Large intestine (tissue), 12 donors: ENCODE measurements at places on chromosomes 2 and 18.

- no peak for DNase-seq
Measured at GRCh38 chr2:133409581-133410285, 158.5 kb downstream of the NCKAP5 start.

DNA sequence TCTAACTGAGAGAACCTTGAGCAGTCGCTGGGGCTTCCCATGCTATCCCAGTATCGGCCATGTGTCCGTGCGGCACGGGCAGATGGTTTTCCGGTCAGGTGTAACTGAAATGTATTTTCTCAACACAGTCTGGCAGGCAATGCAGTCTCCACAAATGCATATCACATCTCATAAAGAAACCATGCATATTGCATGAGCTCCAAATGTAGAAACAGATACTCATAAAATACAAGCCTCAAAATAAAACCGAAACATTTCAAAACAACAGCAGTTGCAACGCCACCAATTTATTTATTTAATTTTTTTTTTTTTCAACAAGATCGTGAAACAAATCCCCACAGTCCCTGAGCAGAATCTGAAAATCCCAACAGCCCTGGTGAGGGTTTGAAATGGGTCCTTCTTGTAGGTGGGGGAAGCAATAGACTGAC lies 299.4 kb downstream of the LPIN1 start:
- DNase-seq: no peak

DNA sequence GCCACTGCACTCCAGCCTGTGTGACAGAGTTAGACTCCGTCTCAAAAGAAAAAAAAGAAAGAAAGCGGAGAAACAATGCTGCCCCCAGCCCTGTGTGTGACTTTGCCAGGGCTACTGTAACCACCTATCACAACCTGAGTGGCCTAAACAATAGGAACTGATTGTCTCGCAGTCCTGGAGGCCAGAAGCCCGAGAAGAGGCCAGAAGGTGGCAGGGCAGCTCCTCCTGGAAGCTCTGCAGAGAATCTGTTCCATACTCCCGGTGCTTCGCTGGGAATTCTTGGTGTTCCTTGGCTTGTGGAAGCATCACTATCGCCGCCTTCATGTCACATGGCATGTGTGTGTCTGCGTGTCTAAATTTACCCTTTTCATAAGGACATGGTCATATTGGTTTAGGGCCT lies 14.4 kb upstream of the RAB17 start:
- DNase-seq: no peak

GRCh38 chr2:12087175-12087574 lies 340.7 kb downstream of the LPIN1 start:
- DNase-seq: no peak

- no peak for DNase-seq
Measured at GRCh38 chr2:240328526-240328925, 106.9 kb upstream of the GPC1 start.

DNA sequence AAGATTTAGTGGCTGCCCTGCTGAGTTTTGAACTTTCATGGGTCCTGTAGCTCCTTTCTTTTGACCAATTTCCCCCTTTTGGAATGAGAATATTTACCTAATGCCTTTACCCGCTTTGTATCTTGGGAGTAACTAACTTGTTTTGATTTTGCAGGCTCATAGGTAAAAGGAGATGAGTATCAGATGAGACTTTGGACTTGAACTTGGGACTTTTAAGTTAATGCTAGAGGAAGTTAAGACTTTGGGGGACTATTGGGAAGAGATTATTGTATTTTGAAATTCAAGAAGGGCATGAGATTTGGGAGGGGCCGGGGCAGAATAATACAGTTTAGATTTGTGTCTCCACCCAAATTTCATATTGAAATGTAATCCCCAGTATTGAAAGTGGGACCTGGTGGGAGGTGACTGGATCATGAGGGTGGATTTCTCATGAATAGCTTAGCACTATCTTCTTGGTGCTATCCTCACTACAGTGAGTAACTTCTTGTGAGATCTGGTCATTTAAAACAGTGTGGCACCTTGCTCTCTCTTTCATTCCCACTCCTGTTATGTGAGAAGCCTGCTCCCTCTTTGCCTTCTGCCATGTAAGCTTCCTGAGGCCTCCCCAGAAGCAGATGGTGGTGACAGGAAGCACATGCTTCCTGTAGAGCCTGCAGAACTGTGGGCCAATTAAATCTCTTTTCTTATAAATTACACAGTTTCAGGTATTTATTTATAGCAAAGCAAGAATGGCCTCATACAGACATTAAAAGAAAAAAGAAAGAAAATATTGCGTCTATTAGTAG lies 6.1 kb downstream of the ADI1 start:
- no peak for DNase-seq

- DNase-seq: peak; percentile 73
Measured at GRCh38 chr18:48455555-48456478, 46.6 kb upstream of the ZBTB7C start.

GRCh38 chr18:76806301-76806700 lies 16.1 kb upstream of the ZNF236 start:
- DNase-seq: no peak

- peak; percentile 68 for DNase-seq
Measured at GRCh38 chr2:42492691-42493467, 903 bp downstream of the KCNG3 start.

DNA sequence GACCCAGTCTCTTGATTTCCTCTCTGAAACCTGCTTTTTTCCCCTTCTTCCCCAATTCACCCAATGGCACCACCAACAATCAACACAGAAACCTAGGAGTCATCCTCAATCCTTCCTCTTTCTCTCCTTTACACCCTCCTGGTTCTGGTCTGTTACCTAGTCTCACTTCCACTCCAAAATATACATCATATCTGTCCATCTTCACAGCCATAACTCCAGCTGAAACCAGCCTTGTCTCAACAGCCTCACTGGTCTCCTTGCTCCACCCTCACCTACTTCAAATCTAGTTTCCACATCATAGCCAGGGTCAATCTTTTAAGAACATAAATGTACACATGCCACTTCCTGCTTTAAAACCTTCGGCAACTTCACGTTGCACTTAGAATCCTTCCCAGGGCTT lies 11.8 kb upstream of the TWSG1 start:
- no peak for DNase-seq

- no peak for DNase-seq
Measured at GRCh38 chr2:130827502-130828251, 9.0 kb upstream of the ARHGEF4 start.

- DNase-seq: no peak
Measured at GRCh38 chr2:108034843-108035242, 48.5 kb downstream of the SLC5A7 start.

- DNase-seq: peak; percentile 88
Measured at GRCh38 chr2:196079052-196079451, 10.4 kb upstream of the DNAH7 start.

GRCh38 chr2:106140913-106141312 lies 53.2 kb downstream of the UXS1 start:
- no peak for DNase-seq

DNA sequence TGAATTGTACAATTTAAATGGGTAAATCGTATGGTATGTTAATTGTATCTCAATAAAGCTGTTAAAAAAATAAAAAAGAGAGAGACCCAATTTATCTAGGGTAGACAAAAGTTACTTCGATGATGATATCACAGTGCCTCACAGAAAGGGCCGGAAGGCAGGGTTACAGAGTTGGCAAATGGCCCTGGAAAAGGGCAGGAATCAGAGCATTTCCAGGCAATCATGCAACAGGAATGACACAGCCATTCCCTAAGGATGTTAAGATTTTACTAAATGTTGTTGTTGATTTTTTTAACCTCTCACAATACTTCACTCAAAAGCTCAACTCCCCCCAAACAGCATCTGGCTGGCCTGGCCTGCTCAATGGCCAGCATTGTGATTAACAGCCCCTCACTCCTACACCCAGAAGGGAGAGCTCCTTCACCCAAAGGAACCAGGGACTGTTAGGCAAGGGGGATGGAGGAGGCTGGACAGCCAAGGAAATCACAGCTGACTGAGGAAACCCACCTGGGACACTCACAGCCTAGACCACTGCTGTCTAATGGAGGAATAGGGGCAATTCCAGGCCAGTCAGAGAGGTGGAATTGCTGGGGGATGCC lies 7.7 kb upstream of the SP100 start:
- no peak for DNase-seq

GRCh38 chr2:149223472-149224095 lies 106.8 kb upstream of the LYPD6 start:
- no peak for DNase-seq

- DNase-seq: no peak
Measured at GRCh38 chr2:185188656-185189055, 549.9 kb upstream of the FSIP2 start.

DNA sequence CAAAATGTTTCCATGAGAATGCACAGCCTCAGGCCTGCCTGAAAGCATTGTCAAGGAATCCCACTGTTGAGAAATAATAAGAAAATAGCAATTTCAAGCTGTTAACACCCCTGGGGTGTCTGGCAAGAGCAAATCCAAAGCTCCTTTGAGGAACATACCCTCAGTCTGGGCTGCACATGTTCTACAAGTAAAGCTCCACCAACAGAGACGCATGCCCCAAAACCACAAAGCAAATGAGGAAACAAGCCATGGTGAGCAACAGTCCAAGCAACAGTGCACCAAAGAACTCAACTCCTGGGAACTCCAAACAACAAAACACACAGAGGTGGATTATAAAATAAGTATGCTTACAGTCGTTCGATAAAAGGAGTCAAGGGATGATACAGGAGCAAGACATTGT lies 40.3 kb downstream of the CYP27C1 start:
- DNase-seq: no peak

DNA sequence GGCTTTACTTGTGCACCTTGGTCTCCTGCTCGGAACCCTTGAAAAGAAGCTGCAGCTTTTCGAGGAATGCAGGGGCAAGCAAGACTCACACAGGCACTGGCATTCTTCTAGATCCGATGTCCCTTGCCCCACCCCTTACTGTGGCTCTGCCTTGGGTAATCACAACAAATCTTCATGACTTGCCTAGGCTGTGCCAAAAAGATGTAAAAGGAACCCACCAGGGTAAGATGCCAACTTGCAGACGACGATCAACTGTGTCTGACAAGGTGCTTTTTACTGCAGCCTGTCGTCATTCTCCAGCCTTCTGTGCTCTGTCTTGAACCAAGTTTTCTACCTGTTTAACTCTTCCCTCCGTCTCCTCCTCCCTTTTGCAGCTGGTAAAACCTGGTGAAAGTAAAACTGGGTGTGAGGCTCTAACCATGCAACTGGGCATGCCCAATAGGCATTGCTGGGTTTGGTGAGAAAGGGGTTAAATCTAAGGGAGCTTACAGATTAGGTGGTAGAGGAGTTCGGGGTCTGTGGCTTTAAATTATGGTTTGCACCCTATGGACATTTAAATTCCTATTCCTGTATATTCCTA lies 909 bp upstream of the NRXN1 start:
- no peak for DNase-seq

- DNase-seq: no peak
Measured at GRCh38 chr2:105387225-105387624, 11.6 kb downstream of the FHL2 start.

GRCh38 chr18:2978661-2979106 lies 34.3 kb downstream of the LPIN2 start:
- no peak for DNase-seq

- DNase-seq: no peak
Measured at GRCh38 chr2:113978524-113979190, 88.8 kb downstream of the ACTR3 start.

DNA sequence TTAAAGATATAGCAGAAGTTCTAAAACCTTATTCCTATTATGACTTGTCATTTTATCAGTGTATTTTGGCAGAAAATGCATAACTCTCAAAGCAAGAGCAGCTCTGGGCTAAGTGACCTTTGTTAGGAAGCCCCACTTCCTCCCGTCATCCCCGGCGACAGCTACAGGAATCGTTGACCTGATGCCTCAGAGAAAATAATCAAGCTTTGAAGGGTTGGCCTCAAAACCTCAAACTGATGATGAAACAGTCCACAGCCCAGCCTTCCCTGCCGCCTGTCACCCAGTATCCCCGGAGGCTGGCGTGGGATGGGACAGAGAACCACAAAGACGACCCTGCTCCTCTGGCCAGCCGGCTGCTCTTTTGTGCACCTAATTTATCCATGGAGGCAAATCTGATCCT lies 65.3 kb downstream of the KCNF1 start:
- DNase-seq: no peak

DNA sequence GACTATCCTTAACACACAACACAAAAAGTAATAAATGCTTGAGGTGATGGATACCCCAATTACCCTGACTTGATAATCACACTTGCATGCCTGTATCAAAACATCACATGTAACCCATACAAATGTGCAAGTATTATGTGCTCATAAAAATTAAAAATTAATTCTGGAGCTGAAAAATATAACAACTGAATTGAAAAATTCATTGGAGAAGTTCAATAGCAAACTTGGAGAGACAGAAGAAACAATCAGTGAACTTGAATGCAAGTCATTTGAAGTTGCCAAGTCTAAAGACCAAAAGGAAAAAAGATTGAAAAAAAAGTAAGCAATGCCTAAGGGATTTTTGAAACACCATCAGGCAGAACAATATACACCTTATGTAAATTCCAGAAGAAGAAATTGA lies 79.4 kb downstream of the FSIP2 start:
- DNase-seq: no peak

GRCh38 chr2:1690056-1690775 lies 54.1 kb downstream of the PXDN start:
- DNase-seq: no peak

DNA sequence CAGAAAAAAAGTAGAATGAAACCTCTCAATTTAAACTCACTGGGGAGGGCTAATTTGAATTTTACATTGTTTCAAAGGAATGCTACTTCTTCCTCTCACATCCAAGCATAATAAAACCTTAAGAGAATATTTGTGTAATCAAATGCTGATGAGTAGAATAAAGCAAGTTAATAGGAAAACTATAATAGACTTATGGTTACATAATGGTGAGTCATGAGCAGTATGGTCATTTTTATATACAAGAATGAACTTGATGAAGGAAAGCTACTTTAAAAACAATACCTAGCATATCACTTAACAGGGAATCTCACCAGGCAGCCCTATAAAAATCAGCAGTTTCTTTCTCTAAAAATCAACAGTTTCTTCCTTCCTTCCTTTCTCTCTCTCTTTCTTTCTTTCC lies 80.3 kb downstream of the VSNL1 start:
- DNase-seq: no peak

DNA sequence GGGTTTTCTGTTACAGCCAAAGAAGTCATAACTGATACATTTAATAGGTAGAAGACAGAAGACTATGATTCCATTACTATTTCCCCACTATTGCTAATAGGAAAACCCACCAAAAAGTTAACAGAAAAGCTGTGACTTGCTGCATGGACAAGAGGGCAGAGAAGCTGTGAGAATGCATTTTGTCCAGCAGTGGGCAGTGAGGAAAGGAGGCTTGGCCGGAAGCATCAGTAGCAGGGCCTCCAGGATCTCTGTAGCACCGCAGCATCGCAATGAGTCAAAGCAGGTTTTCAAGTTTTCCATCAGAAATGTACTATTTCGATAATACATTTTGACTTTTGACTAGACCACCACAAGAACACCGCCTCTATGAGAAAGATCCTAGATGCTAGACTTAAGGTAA lies 24.9 kb downstream of the MYO5B start:
- DNase-seq: no peak

DNA sequence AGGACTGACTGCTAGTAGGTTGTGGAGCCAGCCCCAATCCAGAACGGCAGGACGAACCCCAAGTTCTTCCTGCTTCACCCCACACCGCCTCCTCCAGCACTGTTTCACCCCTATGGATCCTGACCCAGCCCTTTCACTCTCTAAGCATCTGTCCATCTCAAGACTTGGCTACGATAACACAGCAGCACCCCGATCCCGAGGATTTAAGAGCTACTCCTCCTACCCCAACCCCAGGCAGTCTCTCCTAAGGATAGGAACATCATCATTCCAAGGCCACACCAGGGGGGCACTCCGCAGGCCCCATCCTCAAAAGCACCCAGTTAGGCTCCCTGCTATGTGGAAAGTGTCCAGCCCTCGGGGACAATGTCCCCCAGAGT lies 645 bp downstream of the KCTD18 start:
- DNase-seq: peak; percentile 63

- DNase-seq: no peak
Measured at GRCh38 chr2:10452312-10452711, 4.2 kb upstream of the ODC1 start.
